Heart left ventricle (tissue), 16 donors: ENCODE measurements at places on chromosomes 6 and 20. TPM values are rescaled to one million over a fixed set of nuclear protein-coding genes. Genes with fewer than 3 reads are reported as not detected.

The MAD2L1BP gene
- polyA plus RNA-seq: 19.8 TPM

The PXDC1 gene
- 20.0 TPM for polyA plus RNA-seq

The KIFC1 gene
- 0.30 TPM for polyA plus RNA-seq

The BPIFA1 gene
- polyA plus RNA-seq: not detected

The PPP1R14C gene
- 64.6 TPM for polyA plus RNA-seq

The EBF4 gene
- polyA plus RNA-seq: 2.7 TPM

The TRIM31 gene
- polyA plus RNA-seq: not detected

The NKAIN2 gene
- not detected for polyA plus RNA-seq
